ENCODE measurements at places on chromosomes 16 and 17. TPM values are rescaled to one million over a fixed set of nuclear protein-coding genes. Genes with fewer than 3 reads are reported as not detected.
A peak's percentile ranks its signal among the peaks of the same experiment; 100 is the strongest.

DNA sequence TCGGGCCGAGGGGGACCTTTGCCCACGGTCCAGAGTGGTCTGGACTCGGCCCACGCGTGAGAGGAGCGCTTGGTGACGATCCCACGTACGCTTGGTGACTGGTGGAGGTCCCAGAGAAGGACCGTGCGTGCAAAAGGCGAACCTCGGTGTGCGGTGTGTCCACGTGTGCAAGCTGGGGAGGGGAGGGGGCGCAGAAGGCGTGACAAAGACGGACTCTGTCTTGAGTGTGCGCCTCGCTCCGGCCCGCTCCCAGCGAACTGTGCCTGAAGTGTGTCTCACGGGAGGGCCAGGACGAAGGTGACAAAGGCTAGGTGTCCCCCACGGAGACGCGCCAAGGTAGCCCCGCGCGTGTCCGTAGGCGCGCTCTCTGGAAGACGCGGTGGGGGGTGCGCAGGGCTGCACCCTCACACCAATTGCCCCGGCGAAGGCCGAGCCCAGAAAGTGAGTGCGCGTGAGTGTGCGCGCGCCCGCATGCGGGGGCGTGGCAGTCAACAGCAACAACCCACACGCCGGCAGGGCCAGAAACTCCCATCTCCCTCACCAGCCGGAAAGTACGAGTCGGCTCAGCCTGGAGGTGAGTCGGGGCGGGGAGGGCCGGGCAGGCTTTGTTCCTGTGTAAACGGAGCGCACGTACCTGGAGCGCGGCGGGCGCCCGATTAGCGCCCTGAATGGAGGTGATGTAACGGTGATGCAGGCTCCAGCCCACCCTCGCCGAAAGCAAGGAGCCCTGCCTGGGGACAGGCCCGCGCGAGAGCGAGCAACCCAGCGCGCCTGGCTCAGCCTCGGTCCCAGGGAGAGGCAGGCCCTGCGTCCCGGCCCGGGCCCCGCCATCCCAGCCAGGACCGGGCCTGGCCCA, at the start of gene GPRC5C:
Gene GPRC5C (plus strand): TSS at position 521 of the 856 bp plus-strand sequence. CDS start 7,689 bp downstream, outside the sequence.
- peaks cover 35% of the 10 kb centered on the region for H3K4me1 ChIP-seq
- H3K27me3 ChIP-seq, result peaks cover 11% of the 10 kb centered on the region
- DNase-seq, result peak; percentile 89
- no peaks in the 10 kb centered on the region for H3K36me3 ChIP-seq
- H3K4me3 ChIP-seq, result peak within 1 kb of the TSS; percentile 49
- H3K27ac ChIP-seq, result peak within 1 kb of the TSS; percentile 93

DNA sequence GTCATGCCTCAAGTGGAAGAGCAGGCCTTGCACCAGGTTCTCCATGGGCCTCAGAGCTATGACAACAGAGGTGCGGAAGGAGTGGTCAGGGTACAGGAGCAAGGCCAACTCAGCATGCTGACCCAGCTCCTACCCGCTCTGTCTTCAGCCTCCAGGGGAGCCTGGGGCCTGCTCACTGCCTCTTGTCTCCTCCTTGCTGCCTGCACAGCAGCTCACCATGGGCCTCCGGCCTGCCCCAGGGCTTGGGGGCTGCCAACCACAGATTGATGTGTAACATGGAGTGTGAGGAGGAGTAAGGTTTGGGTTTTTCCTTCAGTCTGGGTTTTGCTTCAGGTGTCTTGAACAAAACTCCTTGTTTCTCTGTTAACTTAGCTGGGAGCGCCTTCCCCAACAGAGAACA, 62.1 kb downstream of the PLD6 start:
- no peak for DNase-seq
- peaks cover 17% of the 10 kb centered on the region for H3K4me1 ChIP-seq
- no peak overlapping the region for H3K27ac ChIP-seq

DNA sequence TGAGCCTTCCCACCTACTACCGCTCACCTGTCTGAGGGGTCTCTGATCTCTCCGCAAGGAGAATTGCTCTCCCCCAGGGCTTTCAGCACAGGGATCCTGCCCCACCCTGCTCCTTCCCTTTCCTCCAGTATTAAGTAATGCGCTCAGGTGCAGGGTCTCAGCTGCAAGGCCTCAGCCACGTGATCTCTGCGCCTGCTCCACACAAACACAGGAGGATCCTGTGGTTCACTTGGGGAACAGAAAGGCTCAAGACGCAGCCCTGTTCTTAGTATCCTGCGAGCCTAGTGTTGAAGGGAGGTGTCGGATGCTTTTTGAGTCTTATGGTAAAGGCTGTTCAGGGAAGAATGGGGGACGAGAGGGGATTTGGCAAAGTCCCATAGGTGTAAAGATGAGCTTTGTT, 41.6 kb upstream of the GCSH start:
- no peak for DNase-seq
- H3K4me3 ChIP-seq, result no peak overlapping the region
- H3K27ac ChIP-seq, result no peak overlapping the region
- no peaks in the 10 kb centered on the region for H3K4me1 ChIP-seq
- no peaks in the 10 kb centered on the region for H3K27me3 ChIP-seq

DNA sequence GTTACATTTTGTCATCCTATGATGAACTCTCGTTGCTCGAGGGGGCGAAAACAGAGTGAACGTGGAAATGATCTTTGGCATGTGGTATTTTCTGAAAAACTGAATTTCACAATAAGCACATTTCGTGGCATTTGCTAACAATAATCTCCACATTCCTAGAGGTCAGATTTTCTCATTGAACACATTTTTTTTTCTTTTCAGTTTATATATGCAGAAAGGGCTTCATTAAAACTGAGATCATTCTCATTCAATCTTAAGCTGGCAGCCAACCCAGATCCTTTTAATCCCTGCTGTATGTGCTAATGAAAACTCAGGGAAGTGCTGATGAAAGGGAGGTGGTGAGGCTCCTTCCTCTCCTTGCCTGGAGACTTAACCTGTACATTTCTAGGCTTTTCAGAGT, 52.6 kb downstream of the PRKCA start:
- no peak overlapping the region for H3K4me3 ChIP-seq
- no peak for DNase-seq
- no peaks in the 10 kb centered on the region for H3K36me3 ChIP-seq
- no peaks in the 10 kb centered on the region for H3K27me3 ChIP-seq
- H3K27ac ChIP-seq, result no peak overlapping the region
- peaks cover 12% of the 10 kb centered on the region for H3K4me1 ChIP-seq

DNA sequence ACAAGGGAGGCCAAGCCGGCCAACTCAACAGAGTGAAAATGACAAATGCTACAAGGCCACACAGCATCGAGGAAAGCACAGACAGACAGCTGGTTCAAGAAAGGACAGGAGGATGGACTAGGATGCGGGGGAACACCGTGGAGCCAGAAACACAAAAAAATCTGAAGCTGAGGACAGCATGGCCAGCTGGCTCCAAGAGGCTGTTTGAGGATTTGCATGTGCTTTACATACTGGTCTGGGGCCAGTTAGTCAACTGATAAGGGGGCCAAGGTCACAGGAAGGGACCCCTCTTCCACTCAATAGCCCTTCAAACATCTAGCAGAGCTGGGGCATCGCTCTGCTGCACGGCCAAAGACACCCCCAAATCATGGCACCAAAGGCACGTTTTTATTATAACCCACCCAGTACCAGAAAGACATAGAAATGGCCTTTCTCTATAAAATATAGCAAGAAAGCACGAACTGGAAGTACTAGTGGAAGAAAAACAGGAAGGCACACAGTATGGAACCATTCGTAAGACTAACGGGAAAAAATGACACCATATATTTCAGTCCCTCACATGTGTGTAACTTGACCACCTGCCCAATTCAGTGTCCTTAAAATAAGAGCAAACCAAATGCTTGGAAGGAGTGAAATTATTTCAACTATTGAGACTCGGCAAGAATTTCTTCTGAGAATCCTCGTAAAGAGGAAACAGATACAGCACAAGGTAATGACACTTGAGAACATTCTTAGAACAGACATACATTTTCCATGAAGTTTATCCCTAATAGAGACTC, 7.8 kb upstream of the SRL start:
- no peaks in the 10 kb centered on the region for H3K4me1 ChIP-seq
- H3K4me3 ChIP-seq, result no peak overlapping the region
- H3K27me3 ChIP-seq, result no peaks in the 10 kb centered on the region
- H3K36me3 ChIP-seq, result no peaks in the 10 kb centered on the region

DNA sequence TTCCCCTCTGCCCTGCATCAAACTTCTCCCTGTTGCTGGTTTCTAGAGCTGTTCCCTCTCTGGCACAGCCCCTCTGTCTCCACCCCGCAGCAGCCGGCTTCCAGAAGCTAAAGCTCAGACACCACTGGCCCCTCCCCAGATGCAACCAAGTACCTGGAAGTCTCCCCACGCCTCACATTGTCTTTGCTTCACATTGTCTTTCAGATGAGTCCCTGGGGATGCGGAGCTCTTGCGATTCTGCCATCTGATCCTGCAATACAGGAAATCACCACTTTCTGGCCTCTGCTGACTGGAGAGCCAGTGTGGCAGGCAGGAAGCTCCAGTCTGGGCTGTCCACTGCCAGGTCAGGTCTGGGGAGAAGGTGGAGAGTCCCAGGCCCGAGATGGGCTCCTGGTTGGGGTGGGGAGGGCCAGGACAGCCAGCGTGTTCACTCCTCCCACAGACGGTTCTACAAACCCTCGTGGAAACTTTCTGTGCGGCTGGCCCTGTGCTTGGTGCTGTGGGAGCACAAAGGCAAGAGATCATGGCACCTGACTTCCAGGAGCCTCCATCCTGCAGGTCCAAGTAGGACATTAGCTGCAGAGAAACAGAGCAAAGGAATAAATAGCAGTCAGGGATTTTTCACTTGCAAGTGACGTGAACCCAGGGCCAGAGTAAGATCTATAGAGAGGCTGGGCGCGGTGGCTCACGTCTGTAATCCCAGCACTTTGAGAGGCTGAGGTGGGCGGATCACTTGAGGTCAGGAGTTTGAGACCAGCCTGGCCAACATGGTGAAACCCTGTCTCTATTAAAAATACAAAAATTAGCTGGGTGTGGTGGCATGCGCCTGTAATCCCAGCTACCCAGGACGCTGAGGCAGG, 47.9 kb upstream of the MAP3K14 start:
- H3K36me3 ChIP-seq, result no peaks in the 10 kb centered on the region
- DNase-seq, result no peak
- H3K27ac ChIP-seq, result no peak overlapping the region

GRCh38 chr16:75616521-75617010, 6.5 kb downstream of the ADAT1 start:
- peaks cover 21% of the 10 kb centered on the region for H3K4me1 ChIP-seq
- no peaks in the 10 kb centered on the region for H3K27me3 ChIP-seq
- no peak for DNase-seq
- H3K27ac ChIP-seq, result no peak overlapping the region

The IKZF3 gene
- total RNA-seq, result 6.6 TPM

The SLC16A6 gene
- 4.1 TPM for total RNA-seq

- no peaks in the 10 kb centered on the region for H3K27me3 ChIP-seq
- no peaks in the 10 kb centered on the region for H3K36me3 ChIP-seq
- peaks cover 18% of the 10 kb centered on the region for H3K4me1 ChIP-seq
- H3K4me3 ChIP-seq, result peak overlapping the region; percentile 91
- H3K27ac ChIP-seq, result peak overlapping the region; percentile 97
Measured at GRCh38 chr17:60390186-60390585, 1.7 kb downstream of the USP32 start.

GRCh38 chr16:68242926-68243858, 2.0 kb upstream of the PLA2G15 start:
- peaks cover 13% of the 10 kb centered on the region for H3K4me1 ChIP-seq
- H3K4me3 ChIP-seq, result no peak overlapping the region
- H3K27ac ChIP-seq, result no peak overlapping the region
- no peak for DNase-seq
- no peaks in the 10 kb centered on the region for H3K36me3 ChIP-seq
- H3K27me3 ChIP-seq, result no peaks in the 10 kb centered on the region

DNA sequence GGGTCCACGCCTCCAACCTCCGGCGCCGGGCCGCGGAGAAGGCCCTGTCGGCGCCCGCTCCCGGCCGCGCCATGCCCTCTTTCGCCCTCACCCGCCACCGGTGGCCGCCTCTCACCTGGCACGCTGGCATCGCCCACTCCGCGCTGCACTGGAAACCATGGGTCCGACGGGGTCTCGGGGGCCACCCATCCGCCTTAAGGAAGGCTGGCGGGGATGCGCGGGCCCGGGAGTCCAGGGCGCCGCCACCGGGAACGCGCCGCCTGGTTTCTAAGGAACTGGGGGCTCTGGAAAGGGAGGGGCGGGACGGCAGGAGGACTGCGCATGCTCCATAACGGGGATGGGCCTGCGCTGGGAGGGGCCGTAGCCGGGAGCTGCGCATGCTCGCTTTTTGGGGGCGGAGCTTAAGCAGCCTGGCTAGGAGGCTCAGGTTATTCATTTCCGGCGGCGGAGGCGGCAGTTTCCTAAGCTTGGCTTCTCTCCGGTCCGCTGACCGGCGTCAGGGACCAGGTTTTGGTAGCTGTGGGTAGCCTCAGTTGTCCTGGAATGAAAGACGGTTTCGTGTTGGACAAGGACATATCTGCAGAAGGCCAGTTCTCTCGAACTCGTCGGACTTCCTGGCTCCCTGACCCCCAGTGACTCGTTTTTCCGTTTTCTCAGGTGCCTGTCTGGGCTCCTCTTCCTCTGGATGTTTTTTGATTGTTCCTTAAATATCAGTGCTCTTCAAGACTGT, at the start of gene GFOD2:
Gene GFOD2 (minus strand): TSS at position 269 of the 730 bp plus-strand sequence. CDS start 33,601 bp downstream, outside the sequence.
- peaks cover 10% of the 10 kb centered on the region for H3K4me1 ChIP-seq
- peak within 1 kb of the TSS; percentile 79 for H3K4me3 ChIP-seq
- peak within 1 kb of the TSS; percentile 89 for H3K27ac ChIP-seq
- H3K36me3 ChIP-seq, result peaks cover 11% of the 10 kb centered on the region
- peak; percentile 99 for DNase-seq
- H3K27me3 ChIP-seq, result no peaks in the 10 kb centered on the region

DNA sequence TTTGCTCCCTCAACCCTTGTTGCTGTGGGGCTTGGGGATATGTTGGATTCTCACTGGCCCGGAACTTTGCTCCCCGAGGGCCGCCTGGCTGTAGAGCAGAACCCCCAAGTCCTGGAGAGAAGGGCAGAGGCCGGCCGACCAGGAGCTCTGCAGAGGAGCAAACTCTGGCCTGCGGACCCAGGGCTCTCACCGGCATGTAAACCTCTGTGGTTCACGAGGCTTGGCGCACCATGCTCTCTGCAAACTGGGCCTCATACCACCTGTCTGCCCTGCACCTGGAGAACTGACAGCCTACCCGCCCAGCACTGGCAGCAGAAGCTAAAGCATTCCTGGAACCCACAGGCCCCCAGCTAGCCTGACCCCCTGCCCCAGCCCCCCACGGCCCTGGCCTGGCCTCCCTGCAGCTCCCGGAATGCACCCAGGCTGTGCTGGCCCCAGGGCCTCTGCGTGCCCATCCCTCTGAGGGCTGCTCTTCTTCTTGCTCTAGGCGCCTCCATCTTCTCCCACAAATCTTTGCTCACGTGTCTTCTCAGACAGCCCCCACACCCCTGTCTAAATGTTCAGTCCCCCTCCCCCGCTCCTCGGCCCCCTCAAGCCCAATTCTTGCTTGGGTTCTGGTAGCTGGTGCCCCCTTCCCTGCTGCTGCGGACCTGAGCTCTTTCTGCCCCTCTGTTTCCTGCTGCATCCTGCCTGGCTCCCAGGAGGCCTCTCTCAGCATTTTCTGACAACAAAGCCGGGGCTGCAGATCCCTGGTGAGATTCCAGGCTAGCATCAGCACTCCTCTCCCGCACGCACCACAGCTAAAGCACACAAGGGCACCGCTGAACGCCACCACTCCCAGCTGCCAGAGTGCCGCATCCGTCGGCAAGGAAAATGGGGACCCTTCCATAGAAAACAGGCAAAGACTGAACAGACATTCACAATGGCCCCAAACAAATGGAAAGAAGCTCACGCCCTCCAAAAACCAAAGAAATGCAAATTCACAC, 23.3 kb downstream of the ACTG1 start:
- H3K27ac ChIP-seq, result no peak overlapping the region
- H3K36me3 ChIP-seq, result no peaks in the 10 kb centered on the region
- DNase-seq, result no peak
- H3K27me3 ChIP-seq, result no peaks in the 10 kb centered on the region

GRCh38 chr17:17064322-17064721, 22.1 kb downstream of the MPRIP start:
- H3K27ac ChIP-seq, result no peak overlapping the region
- H3K4me1 ChIP-seq, result peaks cover 13% of the 10 kb centered on the region
- DNase-seq, result no peak
- H3K27me3 ChIP-seq, result no peaks in the 10 kb centered on the region

GRCh38 chr17:82795615-82796014, 43.8 kb downstream of the TBCD start:
- no peak overlapping the region for H3K27ac ChIP-seq
- H3K4me1 ChIP-seq, result no peaks in the 10 kb centered on the region
- DNase-seq, result no peak
